ENCODE measurements at places on chromosomes 13 and 19.

DNA sequence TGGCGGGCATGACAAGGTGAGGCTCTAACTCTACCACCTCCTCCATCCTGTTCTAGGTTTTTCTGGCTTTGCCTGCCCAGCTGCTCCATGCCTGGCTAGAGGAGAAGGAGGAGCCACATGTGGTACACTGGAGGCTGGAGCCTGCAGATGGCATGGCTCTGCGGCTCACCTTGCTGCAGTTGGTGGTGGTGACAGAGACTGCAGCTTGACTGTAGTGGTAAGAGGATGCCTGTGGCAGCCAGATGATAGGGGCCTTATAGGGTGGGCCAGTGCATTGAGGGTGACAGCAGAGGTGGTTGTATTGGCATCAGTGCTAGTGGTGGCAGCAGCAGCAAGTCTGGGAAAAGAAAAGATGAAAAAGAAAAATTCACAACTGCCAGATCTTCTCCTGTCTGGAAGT lies 146.2 kb downstream of the TNFRSF19 start:
- no peak for DNase-seq

- DNase-seq, result no peak
Measured at GRCh38 chr13:27970382-27971235, 1.5 kb upstream of the CDX2 start.

DNA sequence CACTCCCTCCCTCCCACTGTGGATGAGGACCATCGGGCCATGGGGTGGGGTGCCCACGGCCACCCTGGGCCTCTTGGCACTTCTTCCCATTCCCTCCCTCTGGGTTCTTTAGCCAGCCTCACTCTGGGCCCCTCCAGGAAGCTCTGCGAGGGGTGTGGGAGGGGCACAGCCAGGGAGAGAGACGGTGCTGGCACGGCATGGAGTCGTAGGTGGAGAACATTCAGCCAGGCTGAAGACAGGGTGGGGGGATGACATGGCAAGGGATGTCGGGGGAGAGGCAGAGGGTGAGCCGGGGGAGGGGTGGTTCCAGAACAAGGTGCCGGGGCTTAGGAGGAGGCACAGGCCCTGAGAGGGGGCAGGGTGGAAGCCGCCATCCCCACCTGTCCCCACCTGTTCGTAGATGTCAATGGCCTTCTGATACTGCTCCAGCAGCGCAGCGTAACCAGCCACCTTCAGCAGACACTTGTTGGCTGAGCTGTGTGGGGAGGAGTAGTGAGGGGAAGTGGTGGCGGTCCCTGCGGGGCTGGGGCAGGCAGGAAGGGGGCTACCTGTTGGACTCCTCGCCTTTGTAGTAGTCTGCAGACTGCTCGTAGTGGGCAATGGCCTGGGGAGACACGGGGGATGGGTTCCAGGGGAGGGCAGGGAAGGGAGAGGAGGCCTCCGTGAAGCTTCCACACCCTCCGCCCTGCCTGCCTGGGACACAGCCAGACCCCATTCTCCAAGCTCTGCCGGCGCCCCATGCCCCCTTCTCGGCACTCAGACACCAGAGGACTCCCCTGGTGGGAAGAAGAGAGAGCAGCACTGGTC lies 8.8 kb upstream of the KPTN start:
- no peak for DNase-seq

DNA sequence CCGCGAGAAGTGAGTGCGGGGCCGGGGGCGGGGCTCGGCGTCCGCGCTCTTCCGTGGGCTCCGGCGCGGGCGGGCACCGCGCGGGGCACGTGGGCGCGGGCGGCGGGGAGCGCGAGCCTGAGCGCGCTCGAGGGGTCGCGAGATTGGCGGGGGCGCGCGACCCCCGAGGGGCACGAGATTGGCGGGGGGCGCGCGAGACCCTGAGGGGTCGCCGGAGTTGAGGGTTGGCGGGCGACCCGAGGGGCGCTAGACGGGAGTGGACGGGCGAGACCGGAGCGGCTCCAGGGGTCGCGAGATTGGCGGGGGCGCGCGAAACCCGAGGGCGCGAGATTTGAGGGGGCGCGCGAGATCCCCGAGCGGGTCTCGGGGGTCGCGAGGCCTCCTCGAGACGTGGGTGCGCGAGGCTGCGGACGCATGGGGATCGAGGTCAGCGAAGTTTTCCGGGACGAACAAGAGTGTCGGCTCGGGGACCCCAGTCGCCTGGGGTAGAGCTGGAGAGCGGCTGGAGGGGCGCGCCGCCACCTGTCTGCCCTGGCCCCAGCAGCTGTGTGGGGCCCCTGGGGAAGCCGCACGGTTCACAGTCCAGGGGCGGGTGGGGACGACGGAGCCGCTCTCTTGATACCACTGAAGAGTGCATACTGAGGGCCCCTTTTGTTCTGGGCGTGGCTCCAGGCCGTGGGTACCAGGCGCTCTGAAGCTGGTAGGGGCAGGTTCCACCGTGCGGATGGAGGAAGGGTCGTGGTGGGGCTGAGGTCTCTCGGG lies 682 bp downstream of the SSBP4 start:
- DNase-seq, result peak; percentile 75

- DNase-seq, result no peak
Measured at GRCh38 chr13:74771964-74772363, 637.8 kb upstream of the KLF12 start.
